ENCODE measurements at places on chromosomes 6 and 20.

DNA sequence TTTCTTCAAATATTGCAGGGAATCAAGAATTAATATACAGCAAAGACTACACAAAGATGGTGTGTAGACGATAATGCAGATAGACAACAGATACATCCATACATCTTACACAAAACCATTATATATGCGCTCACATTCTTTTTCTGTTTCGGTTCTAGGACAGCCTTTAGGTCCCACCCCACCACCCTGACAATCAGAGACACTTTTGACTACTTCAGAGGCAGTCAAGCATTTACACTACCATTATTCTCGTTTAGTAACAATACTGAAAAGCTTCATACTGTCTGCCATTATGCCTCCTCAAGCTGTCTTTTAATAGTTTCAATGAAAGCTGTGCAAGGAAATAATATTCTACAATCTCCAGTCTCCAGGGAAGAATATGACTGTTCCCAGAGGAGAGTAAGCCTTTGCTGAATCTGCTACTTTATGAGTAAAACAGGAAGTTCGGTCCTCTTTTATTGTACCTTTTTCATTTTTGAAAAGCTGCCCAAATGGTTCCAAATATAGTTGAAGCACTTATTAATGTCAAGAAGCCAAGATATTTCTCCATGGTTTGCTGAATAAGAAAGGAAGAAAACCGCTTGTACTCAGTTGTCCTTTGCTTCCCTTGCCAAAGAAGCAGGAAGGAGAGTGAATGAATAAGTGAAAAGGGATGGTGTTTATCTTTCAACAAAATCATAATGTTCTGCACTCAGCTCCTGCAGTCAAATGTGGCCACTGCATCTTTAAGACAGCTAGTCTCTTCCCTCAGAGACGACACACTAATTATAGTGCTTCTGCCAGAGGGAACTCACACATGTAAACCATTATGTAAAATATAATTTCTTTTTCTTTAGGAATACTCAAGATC lies 468.3 kb downstream of the CDC5L start:
- no peak for DNase-seq

DNA sequence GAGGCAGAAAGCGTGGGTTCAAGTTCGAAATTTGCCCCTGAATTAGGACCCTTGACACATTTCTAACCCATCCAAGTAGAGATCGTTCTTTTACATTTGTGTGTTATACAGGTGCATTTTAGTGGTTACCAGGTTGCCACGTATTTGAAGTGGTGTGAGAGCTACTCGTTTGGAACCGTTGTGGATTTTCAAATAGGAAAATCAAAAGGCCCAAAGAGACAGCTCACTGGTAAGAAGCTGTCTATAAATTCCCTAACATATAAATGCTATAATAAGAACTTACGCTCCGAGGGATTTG lies 1.6 kb upstream of the REV3L start:
- no peak for DNase-seq

- no peak for DNase-seq
Measured at GRCh38 chr20:51628533-51629398, 86.2 kb upstream of the NFATC2 start.

DNA sequence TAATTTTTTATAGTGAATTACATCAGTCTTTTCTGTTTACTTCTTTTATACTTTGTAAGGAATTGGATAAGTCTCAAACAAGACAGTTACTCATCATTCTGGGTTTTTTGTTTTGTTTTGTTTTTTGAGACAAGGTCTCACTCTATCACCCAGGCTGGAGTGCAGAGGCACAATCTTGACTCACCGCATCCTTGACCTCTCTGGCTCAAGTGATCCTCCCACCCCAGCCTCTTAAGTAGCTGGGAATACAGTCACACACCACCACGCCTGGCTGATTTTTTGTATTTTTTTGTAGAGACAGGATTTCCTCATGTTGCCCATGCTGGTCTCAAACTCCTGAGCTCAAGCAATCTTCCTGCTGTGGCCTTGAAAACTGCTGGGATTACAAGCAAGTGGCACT lies 524.3 kb downstream of the EYS start:
- DNase-seq = no peak

DNA sequence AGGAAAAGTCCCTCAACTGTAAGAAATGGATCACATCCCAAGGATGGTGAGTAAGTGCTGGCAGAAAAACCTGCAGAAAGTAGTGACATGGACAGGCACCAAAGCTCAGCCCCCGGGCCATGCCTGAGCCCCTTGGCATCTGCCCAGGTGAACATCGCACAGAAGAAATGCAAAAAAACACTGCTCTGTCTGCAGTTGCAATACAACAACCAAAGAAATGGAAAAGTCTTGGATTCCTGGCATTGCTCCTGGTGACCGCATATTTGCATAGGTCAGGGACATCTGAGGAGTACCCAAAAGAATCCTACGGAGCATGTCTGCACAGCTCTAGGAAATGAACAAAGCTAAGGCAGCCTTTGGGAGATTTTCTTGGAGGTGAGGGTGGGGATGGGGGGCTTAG lies 63.1 kb upstream of the PTPRT start:
- DNase-seq = no peak

DNA sequence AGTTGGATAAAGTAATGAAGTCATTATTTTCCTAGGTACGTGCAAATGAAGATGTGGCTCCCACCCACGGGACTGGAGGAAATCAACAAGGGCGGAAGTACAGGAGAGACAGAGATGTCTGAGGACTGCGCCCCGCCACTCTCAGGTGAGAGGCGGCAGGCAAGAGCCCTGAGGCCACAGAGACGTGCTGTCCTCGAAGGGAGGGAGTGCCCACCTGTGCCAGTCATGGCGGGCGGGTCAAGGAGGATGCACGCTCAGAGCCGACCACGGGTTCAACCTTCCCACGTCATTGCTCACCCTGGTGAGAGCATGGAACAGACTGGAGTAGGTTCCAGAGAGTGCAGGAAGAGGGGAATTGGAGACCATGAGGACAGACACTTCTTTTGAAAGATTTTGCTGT lies 12.7 kb downstream of the CST8 start:
- DNase-seq = no peak

DNA sequence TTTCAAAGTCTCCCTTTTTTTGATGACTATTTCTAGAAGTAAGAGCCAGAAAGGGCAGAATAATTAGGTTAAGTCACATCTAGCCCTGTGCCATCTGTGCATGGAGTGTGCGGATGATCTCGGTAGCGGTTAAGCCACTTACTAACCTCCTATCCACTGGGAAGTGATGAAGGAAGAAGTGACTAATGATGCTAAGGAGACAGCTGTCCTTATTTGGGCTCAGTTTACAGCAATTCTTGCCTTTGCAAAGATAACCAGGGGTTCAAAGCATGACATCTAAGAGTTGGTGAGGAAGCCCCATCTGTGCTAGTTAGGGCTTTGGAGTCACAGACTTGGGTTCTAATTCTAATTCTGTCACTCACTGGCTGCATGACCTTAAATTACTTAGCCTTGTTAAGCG lies 62.4 kb upstream of the RREB1 start:
- DNase-seq = no peak

DNA sequence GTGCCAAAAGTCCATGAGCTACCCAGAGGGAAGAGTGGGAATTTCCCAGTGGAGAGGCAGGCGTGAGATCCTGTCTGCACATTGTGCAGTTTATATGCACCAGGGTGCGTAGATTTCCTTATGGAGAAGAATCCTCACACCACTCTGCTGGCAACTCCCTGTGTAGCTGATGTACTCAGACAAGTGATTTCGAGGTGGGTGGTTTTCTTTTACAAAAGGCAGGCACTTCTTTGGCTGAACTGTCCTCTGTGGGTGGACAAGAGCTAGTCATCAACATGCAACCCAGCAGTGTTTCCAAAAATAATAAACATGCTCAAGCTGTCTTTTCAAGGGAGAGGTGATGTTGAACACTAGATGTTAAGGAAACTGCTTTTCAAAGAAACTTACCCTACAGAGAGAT lies 121.7 kb upstream of the NXT1 start:
- no peak for DNase-seq

DNA sequence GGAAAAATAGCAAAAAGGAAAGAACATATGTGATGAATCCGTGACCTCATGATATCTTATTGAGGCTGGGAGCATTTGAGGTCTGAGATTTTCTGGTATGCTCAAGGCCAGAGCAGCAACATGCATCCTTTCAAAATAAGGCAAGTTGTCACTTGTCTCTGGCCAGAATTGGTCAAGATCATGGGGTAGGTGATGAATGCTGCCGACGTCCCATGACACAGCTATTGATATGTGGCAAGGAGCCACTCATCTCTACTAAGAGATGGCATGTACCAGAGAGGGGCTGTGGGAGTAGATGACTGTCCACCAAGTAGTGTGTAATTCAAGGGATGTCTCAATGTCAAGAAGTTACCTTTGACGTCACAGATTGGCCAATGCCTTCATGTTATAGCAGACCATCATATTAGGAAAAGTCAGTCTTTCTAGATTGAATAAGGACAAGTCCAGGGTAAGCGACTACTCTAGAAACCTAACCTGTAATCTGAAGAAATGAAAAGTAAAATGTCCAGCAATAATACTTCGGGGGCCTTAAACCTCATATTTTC lies 527.4 kb downstream of the BMP2 start:
- DNase-seq = no peak

DNA sequence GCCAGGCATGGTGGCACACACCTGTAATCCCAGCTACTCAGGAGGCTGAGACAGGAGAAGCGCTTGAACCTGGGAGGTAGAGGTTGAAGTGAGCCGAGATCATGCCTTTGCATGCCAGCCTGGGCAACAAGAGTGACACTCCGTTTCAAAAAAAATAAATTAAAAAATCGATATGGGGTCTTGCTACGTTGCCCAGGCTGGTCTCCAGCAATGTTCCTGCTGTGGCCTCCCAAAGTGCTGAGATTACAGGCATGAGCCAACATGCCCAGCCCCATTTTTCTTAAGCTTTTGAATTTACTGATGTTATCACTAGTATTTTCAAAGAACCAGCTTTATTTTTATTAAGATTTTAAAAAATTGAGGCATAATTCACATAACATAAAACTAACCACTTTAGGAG lies 23.6 kb downstream of the POLR1C start:
- DNase-seq = no peak

DNA sequence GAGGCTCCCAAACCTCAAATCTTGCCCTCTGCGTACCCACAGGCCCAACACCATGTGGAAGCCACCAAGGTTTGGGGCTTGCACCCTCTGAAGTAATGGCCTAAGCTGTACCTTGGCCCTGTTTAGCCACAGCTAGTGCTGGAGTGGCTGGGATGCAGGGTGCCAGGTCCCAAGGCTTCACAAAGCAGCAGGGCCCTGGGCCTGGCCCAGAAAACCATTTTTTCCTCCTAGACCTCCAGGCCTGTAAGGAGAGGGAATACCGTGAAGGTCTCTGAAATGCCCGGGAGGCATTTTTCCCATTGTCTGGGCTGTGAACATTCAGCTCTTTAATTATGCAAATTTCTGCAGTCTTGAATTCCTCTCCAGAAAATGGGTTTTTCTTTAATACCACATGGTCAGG lies 223.7 kb upstream of the CCN2 start:
- DNase-seq = no peak

DNA sequence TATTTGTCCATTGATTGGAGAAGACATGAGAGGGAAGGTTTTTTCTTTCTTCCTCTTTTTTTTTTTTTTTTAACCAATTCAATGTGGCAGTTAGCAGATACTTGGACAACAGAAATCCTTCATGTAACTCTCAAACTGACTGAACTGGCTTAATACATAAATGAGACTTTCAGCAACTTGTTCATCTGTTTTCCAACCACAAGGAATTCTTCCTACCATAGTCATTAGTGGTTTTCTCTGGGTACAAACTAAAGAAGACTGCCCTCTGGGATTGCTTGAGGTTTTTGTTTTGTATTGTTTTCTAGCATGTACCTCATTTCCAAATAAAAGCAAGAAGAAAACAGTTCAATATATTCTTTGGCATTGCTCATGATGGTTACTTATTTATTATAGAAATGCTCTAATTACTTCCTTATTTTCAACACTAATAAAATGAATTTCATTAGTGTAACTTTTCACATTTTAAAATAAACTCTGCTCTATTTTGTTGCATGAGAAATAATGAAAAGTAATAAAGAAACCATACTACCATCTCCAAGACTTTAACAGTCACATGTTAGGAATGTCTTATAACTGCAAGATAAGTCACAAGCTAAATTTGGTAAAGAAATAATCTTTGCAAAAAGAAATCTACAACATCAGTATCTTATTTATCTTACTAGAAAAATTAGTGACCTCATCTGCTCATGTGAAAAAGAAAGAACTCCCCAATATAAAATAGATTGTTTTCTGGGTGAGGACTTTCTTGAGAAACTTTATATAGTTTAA lies 52.0 kb downstream of the ME1 start:
- DNase-seq = no peak

DNA sequence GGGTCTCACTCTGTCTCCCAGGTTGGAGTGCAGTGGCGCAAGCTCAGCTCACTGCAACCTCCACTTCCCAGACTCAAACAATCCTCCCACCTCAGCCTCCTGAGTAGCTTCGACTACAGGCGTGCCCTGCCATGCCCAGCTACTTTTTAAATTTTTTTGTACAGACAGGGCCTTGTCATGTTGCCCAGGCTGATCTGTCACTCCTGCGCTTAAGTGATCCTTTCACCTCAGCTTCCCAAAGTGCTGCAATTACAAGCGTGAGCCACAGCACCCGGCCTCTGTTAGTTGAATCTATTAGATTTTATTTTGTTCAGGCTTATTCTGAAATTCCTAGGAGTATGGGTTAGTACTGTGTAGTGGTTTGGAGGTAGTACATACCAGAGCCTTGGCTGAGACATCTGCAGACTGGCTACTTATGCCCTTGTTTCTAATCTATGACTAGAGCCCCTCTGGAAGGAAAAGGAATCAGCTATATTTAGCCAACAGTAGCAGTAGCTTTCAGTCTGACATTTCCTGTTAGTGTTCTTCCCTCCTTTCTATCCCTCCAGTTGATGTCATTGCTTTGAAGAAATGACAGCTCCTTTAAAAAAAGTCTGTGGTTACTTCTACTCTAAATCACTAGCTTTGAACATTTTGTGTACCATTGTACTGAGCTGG lies 74.4 kb downstream of the ITCH start:
- no peak for DNase-seq

Data from RWPE1 (cell line).